Aortic smooth muscle cell (primary cell): ENCODE measurements at places on chromosomes 7 and 10. TPM values are rescaled to one million over a fixed set of nuclear protein-coding genes. Genes with fewer than 3 reads are reported as not detected.

The SPDYE2 gene
- total RNA-seq = not detected in 2 replicates

The SLK gene
- total RNA-seq = 107 and 113 TPM in 2 replicates

The CHAT gene
- total RNA-seq = 0.06 TPM in 1 of 2 replicates, not detected in the other

The TCERG1L gene
- not detected in 2 replicates for total RNA-seq

The HOXA5 gene
- not detected in 2 replicates for total RNA-seq

The POU6F2 gene
- total RNA-seq = not detected in 2 replicates

The POLR3A gene
- total RNA-seq = 22.9 and 23.1 TPM in 2 replicates

The PTPRN2 gene
- 0.56 and 1.6 TPM in 2 replicates for total RNA-seq

The NOM1 gene
- total RNA-seq = 11.9 and 12.9 TPM in 2 replicates
